ENCODE measurements at places on chromosomes 12 and 14.

GRCh38 chr14:85409481-85410210 is 120.3 kb upstream of the FLRT2 start:
- no peak for DNase-seq

- peak; percentile 50 for DNase-seq
These were observed 15.5 kb downstream of the MANSC1 start for GRCh38 chr12:12334367-12335040.

DNA sequence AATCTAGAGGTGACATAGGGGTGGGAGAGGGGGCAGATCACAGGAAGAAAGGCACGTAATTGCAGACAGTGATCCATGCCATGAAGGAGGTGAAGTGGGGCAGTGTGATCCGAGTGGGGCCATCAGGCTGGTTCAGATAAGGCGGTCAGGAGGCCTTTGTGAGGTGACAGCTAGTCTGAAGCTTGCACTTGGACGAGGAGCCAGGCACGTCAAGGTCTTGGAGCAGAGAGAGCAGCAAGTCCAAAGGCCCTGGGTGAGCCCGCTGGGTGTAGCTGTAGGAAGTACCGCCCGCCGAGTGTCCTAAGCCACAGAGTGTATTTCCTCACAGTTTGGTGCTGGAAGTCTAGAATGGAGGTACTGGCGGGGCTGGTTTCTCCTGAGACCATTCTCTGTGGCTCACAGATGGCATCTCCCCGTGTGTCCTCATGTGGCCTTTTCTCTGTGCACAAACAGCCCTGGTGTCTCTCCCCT is 23.6 kb downstream of the RHOF start:
- DNase-seq, result no peak

DNA sequence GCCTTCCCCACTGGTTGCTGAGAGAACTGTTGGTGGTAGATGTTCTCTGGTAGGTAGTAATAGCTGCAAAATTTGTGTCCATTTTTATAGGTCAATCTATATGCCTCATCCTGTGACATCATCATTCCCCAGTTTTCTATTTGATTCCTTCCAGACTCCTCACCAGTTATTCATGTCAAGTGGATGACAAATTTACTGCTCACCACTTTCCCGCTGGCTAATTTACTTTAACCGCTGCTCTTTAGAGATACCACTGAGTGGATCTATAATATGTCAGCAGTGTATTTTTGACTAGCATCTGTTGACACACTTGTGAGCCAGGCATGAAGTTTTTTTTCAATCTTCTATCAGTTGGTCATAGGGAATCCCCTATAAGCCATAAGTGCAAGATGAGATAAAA is 24.6 kb downstream of the GPR65 start:
- no peak for DNase-seq

DNA sequence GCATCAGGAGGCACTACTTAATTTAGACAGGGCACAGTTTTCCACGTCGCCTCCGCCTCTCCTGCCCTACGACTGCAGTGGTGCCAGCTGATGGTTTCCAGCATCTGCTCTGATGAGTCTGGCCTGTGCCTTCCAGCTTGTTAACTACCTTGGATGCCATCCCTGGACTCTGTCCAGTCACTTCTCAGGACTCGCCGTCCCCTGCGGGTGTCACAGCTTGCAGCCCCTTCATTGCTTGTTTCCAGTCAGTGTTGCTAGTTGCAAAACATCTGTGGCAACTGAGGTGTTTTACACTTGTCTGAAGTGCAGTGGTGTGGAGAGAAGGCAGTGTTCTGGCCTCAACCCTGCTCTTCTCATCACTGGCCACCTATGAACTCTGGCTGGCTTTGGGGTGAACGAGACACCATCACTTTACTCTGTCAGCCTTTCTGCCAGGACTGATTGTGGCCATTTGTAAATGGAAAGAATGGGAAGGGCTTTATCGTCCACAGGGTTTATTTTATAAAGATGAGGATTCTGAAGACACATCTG is 8.3 kb downstream of the ADGRD1 start:
- DNase-seq, result no peak

DNA sequence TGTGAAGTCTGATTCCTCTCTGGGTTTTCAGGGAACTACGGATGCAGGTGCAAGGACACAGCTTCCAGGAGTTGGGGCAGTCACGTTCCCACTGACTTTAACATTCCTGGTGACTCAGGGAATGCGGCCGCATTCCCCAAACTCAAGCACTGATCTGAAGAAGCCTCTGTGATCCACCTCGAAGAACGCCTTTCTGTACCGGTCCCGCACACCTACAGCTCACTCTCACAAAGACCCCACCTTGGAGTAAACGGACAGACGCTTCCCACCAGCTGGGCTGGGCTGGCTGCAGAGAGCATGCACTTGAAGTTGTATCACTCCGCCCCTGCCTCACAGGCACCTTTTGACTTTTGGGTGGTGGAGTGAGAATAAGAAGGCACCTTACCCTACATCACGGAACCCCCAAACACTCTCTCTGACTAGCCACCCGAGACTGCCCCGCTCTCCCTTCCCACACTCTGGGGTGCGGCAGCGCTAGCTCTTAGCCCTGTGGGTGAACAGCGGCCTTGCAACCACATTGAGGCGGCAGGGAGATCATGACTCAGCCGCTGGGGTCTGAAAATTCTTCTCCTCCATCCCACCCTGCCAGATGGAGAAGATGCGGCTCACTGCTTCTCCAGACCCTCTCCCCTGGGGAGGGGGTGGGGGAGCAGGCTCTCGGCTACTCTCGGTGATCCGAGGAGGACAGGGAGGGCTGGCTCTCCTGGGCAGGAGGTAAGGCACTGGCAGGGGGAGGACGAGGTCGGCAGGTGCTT is 23.7 kb upstream of the HDAC7 start:
- DNase-seq, result no peak
